ENCODE measurements at places on chromosomes 11 and 22.

DNA sequence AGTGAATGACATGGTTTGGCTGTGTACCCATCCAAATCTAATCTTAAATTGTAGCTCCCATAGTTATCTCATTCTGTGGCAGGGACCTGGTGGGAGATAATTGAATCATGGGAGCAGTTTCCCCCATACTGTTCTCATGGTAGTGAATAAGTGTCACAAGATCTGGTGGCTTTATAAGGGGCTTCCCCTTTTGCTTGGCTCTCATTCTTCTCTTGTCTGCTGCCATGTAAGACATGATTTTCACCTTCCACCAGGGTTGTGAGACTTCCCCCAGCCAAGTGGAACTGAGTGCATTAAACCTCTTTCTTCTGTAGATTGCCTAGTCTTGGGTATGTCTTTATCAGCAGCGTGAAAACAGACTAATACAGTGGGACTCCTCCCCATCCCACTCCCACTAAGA, 11.1 kb downstream of the OR5A2 start:
- no peak for DNase-seq

- no peak for DNase-seq
These were observed 858.8 kb downstream of the METTL15 start for GRCh38 chr11:28966951-28967350.

- no peak for DNase-seq
These were observed 54.3 kb upstream of the NAV2 start for GRCh38 chr11:19658344-19658743.

DNA sequence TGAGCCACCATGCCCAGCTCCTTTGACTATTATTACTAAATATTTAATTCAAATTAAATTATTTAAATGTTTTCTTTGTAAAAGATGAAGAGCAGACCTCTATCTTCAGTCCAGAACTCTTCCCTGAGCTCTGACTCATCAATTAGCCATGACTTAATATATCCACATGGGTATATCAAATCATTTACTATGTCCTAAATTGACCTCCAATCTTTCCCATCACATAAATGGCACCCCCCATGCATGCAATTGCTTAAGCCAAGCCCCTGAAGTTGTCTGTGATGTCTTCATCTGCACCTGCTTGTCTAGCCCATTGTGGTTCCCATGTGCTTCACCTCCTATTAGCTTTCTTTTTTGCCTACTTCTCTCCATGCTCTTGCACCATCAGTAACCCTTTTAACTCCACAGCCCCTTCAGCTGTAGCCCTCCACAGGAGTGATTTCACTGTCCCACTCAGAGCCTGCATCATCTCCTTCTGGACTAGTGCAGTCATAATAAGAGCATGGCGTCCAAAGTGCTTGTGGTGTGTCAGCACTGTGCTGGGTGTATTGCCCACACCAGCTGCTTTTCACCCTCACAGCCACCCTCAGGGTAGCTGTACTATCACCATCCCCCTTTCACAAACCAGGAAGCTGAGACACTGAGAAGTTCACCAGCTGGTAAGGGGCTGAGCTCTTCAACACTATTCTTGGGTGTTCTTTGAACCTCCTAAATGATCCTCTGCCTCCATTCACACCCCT, 11.8 kb upstream of the THY1 start:
- DNase-seq: no peak

DNA sequence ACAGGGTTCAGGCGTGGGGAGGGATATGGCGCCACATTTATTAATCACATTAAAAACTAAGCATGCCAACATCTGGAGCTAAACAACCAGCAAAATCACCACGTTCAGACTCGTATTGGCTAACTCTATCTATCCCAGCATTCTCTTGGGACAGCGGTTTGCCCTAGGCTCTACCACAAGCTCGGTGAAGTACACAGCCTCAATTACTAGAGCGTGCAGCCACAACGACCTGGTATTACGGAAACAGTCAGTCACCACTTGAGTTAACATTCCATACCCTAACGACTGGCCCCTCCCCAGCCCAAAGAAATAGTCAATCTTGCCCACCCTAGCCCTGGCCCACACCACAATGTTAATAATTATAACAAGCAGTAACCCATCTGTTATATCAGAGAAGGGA, 32.1 kb downstream of the APOL5 start:
- DNase-seq: no peak

GRCh38 chr22:25908755-25909154, 166.8 kb downstream of the MYO18B start:
- DNase-seq: no peak

- peak; percentile 71 for DNase-seq
These were observed 19.9 kb downstream of the PACSIN2 start for GRCh38 chr22:42994917-42995562.

GRCh38 chr11:35253237-35253636, 114.3 kb downstream of the CD44 start:
- no peak for DNase-seq

DNA sequence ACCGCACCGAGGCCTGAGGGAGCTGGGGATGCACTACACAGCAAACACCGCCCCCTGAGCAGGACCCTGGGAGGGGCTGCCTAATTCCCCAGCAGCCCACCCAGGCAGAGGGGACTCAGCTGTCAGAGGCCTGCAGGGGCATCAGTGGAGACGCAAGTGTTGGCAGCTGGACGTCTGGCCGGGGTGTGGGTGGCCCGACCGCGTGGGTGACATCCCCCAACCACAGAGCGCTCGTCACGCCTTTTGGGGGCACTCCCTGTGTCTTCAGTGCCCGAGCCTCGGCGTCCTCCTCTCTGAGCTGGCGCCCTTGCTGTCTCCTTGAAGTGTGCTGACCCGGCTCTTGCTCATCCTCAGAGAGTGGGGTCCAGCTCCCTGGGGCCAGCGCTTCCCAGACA, 150.2 kb downstream of the BRD1 start:
- no peak for DNase-seq

DNA sequence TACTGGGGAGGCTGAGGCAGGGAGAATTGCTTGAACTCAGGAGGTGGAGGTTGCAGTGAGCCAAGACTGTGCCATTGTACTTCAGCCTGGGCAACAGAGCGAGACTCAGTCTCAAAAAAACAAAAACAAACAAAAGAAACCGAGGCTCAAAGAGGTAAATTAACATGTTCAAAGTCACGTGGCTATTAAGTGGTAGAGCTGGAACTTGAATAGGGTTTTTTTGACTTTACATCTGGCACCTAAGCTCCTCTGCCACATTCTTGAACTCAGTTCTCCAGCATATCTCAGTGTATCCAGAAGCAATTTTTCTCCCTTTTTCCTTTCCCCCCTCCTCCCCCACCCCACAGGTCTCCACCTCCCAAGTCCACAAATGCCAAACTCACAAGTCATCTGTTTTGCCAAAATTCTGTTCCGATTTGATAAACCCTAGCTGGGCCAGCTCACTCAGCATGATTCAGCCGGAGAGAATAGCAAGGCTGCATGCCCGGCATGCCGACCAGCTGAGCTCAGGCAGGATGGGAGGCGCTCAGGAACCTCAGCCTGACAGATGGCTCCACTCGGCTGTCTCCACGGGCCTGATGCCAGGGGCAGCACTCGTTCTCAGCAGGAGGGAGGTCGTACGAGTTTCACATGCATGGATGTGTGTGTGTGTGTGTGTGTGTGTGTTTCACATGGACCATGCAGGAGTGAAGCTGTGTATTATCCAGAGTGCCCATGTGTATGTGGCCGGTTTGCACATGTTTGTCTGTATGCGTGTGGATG, 63.2 kb upstream of the RRAS2 start:
- peak; percentile 49 for DNase-seq

GRCh38 chr11:46386674-46387073, 4.9 kb downstream of the CHRM4 start:
- peak; percentile 36 for DNase-seq

- DNase-seq: no peak
These were observed 3.8 kb upstream of the RHOD start for GRCh38 chr11:67052891-67053290.

- no peak for DNase-seq
These were observed 142.7 kb upstream of the CTSC start for GRCh38 chr11:88480223-88480622.

DNA sequence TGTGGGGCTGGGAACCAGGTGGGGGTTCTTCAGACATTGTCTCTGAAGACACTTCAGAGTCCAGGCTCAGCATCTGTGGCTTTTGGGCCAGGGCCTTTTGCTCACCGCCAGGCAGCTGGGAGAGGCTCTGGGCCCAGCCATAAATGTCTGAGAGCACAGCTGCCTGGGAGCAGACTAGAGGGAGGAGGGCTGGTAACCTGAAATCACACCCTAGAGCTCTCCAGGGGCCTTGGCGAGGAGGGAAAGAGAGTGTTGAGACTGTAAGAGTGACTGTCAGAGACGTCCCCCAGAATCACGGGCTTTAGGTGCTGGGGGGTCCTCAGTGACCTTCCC, 4.1 kb downstream of the TRABD start:
- no peak for DNase-seq

DNA sequence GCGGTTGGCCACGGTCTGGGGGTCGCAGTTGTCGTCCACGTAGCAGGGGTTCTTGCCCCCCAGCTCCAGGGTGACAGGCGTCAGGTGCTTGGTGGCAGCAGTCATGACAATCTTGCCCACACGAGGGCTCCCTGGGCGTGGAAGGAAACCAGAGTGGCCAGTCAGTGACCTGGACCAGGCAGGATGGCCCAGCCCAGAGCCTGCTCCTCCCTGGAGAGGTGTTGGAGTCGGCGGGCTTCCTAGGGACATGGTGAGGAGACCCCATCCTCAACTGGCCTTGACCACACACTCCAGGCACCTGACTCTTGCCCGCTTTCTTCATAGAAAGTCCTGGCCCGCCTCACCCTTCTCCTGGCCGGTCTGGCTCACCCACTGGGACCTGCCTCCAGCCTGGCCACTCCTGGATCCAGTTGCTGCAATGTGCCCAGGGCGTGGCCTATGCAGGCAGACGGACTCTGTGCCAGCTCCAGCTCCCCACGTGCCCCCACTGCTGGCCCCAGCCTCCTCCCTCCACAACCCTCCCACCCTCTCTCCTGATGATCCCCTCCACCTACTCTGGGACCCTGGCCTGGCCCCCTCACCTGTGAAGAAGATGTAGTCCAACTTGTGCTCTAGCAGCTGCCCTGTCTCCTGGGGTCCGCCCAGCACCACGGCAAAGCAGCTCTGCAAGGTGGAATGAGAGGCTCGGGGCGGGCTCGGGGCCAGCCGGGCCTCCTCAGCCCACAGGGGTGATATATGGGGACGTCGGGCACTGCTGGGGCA, 8.7 kb downstream of the ALDH3B2 start:
- DNase-seq: peak; percentile 64

DNA sequence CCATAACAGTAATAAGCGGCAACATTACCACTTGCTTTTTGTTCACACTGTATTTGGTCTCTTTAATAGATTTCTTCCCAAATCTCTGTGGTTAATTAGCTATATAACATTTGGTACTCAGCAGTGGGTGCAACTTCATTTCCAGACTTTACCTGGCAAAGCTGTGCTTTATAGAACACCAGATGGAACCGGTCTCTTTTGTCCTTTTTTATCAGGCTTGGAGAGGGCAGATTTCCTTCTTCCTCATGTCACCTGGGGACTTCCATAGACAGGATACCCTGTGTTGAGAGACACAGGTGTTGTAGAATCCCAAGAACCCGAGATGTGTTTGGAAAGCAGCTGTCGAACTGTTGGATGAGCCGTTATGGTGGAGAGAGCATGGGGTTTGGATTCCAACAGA, 393.7 kb downstream of the NTM start:
- DNase-seq: no peak

DNA sequence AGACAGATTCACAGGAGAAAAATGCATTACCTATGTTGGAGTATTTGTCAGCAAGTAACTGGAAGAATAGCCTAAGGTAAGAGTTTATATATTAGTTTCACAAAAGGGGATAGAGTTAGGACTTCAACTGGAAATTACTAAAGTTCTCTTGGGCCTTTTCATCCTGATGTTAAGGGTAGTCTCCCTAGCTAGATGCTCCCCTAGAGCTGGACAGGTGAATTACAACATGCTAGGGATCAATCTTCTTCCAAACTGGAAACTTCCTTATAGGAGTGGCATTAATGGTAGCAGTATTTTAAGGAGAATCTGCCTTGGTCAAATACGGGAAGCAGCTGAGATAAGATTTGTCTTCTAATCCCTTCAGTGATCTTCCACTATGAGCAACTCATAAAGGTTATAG, 632.8 kb upstream of the RAG2 start:
- no peak for DNase-seq

DNA sequence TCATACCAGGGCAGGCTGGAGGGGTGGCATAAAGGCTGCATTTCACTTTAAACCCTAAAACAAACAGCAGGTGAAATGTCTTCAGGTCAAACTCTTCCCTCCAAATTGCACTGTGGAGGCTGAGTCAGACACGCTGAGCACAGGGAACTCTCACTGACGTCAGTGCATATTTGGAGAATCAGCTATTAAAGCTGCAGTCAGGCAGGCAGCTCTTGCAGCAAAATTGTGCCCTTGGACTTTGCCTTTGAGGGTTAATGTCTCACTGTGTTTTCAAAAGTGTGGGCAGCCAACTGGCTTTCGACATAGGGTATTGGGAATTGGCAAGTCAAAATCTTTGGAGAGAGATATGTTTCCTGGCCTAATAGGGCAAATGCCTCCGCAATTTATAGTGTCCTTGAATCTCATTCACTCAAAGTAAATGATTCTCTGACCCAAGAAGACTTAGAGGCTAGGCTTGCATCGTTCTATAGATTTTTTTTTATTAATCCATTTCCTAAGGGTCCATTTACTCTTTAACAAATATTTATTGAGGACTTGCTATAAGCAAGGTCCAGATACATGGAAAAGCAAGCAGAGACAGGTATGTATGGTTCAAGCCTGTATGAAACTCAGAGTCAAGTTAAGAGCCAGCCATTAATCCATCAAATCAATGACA, 27.7 kb upstream of the SMCO4 start:
- no peak for DNase-seq

GRCh38 chr11:103773059-103773458, 263.4 kb upstream of the DDI1 start:
- DNase-seq: no peak

DNA sequence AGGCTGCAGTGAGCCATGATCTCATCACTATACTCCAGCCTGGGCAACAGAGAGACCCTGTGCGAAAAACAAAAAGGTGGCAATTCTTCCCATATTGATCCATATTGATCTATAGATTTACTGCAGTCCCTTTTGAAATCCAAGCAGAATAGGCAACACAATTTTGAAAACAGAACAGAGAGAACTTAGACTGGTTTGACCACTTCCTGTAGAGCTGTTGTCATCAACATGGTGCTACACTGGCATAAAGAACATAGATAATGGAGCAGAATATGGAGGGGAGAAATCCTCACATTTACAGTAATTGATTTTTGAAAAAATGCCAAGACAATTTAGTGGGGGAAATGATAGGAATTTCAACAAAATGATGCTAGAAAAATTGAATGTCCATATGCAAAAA, 34.1 kb downstream of the GRK3 start:
- no peak for DNase-seq

- no peak for DNase-seq
These were observed 38.1 kb downstream of the LARGE2 start for GRCh38 chr11:45960387-45961095.

GRCh38 chr11:61956191-61957020, 6.3 kb downstream of the BEST1 start:
- no peak for DNase-seq

DNA sequence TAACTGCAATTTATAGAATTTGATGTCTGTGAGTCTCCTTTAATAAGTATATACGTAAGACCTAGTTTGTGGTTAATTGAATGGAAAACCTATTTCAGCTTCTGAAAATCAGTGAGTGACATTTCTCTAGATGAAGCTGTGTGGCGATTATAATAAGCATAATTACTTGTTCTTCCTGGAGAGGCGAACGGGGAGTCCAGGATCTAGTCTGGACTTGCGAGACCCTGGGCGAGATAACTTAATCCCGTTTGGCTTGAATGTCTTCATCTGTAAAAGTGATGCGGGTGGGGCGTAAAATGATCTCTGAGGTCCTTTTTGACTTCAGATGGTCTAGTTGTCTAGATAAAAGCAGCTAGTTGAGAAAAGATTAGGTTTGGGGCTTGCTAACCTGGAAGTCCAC, 1.1 kb downstream of the PRRG4 start:
- DNase-seq: no peak

Data from upper lobe of left lung (tissue), 6 donors.